ENCODE measurements at places on chromosomes 5 and 9.
A peak's percentile ranks its signal among the peaks of the same experiment; 100 is the strongest.

DNA sequence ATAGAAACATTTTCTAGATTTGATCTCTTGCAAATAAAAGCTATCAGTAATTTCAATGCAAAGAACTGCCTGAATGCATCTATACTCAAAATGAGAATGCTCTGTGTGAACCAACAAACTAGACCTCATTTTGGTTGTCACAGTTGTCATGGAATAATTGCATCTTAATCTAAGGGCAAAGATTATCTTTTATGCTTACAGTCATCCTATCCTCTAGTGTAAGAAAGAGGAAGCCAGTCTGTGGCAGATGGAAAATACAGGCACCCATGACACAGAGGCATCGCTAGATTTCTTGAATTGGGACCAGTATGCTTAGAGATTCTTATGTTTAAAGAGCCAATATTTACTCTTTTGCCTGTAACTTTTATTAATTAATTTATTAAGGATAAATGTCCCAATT is 95.0 kb downstream of the MACIR start:
- peaks cover 5% of the 10 kb centered on the region for H3K4me1 ChIP-seq
- no peaks in the 10 kb centered on the region for H3K36me3 ChIP-seq
- H3K27me3 ChIP-seq, result no peaks in the 10 kb centered on the region
- DNase-seq, result no peak
- H3K27ac ChIP-seq, result no peak overlapping the region

- no peak overlapping the region for H3K27ac ChIP-seq
- peaks cover 2% of the 10 kb centered on the region for H3K27me3 ChIP-seq
- no peak for DNase-seq
- no peaks in the 10 kb centered on the region for H3K4me1 ChIP-seq
- no peak overlapping the region for H3K4me3 ChIP-seq
Observed at GRCh38 chr5:170249355-170249754, 16.6 kb downstream of the C5orf58 start.

- no peaks in the 10 kb centered on the region for H3K4me1 ChIP-seq
- peaks cover 20% of the 10 kb centered on the region for H3K27me3 ChIP-seq
- no peak for DNase-seq
- H3K36me3 ChIP-seq, result peaks cover 7% of the 10 kb centered on the region
- no peak overlapping the region for H3K27ac ChIP-seq
- H3K4me3 ChIP-seq, result no peak overlapping the region
Observed at GRCh38 chr5:154466147-154466546, 11.9 kb downstream of the HAND1 start.

DNA sequence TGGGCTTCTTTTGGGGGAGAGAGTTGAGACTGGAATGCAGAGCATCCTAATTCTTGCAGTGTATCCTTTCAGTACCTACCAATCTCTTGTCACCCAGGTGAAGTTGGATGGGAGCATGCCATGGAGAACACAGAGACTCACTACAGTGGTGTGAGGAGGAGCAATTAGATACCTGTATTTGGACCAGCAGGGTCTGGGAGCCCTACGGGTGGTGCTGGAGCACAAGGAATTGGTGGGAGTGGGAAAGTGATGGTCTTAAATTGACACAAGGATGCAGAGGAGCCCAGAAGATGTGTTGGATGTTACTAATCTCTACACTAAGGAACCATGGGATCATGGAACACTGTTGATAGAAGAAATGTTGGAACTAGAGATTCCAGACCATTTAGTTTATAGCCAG is 212.7 kb downstream of the CHSY3 start:
- no peak overlapping the region for H3K27ac ChIP-seq
- H3K4me1 ChIP-seq, result no peaks in the 10 kb centered on the region
- H3K36me3 ChIP-seq, result no peaks in the 10 kb centered on the region
- H3K27me3 ChIP-seq, result no peaks in the 10 kb centered on the region
- no peak overlapping the region for H3K4me3 ChIP-seq

DNA sequence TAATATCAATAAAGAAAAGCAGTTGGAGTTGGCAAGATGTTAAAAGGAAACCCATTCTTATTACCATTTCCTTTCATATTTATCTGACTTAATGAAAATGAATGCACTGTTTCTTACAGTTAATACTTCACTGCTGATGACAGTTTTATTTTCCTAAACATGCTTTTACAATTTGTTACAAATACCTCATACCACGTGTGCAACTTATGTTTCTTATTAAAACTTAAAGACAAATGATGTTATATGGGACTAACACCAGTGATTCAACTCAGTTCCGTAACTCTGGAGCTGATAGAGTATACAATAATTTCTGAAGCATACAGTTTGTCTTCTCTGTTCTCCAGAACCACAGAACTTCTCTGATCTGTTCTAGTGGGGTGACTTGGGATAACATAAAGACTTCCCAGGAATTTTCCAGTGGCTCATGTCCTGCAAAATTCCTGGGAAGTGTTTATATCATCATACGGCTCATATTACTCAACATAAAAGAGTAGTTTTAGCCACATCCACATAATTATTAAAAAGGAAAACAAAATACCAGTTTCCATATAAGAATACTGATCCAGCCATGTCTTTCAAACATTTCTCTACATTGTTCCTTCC is 1259.0 kb upstream of the C9orf72 start:
- H3K4me1 ChIP-seq, result no peaks in the 10 kb centered on the region
- H3K4me3 ChIP-seq, result no peak overlapping the region
- no peaks in the 10 kb centered on the region for H3K27me3 ChIP-seq
- DNase-seq, result no peak

DNA sequence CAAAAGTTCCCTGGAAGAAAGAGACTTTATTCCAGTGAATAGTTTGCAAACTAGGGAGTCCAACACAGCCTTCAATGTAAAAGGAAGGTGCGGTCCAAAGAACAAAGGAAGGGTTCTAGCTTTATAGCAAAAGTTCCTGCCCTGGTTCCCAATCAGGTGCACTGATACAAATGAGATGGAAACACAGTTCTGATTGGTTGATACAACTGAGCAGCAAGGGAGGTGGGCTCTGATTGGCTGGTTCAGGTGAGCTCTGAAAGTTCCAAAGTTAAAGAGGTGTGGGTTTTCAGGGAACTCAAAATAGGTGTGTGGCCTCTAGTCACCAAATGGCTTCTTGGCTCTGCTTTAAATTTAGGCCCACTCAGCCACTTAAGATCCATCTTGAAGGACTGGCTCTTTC is 43.1 kb downstream of the P4HA2 start:
- H3K36me3 ChIP-seq, result no peaks in the 10 kb centered on the region
- no peaks in the 10 kb centered on the region for H3K27me3 ChIP-seq
- no peak overlapping the region for H3K27ac ChIP-seq
- H3K4me1 ChIP-seq, result peaks cover 2% of the 10 kb centered on the region

DNA sequence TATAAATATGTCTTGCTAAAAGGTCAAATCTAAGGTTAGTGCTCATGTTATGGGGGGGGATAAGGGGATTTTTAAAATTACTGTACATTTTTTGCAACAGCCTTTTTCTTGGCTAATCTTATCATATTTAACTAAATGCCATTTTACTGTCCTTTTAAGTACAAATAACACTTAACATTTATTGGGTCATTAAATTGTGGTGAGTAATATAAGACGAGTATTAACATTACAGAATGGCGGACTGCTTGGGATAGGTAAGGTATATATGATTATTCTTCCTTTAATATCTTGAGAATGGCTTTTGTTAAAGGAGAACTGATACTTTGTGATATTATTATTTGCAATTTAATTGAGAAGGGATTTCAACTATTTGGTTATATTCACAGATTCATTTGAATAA is 33.2 kb downstream of the GPR151 start:
- H3K27me3 ChIP-seq, result no peaks in the 10 kb centered on the region
- H3K4me1 ChIP-seq, result no peaks in the 10 kb centered on the region
- no peak overlapping the region for H3K27ac ChIP-seq
- no peak for DNase-seq

- H3K27me3 ChIP-seq, result no peaks in the 10 kb centered on the region
- peak overlapping the region; percentile 55 for H3K4me3 ChIP-seq
- peaks cover 3% of the 10 kb centered on the region for H3K4me1 ChIP-seq
- peak; percentile 93 for DNase-seq
- no peaks in the 10 kb centered on the region for H3K36me3 ChIP-seq
- H3K27ac ChIP-seq, result no peak overlapping the region
Observed at GRCh38 chr5:140157032-140157781, 17.8 kb upstream of the CYSTM1 start.

- H3K4me1 ChIP-seq, result peaks cover 11% of the 10 kb centered on the region
- H3K4me3 ChIP-seq, result no peak overlapping the region
- no peak overlapping the region for H3K27ac ChIP-seq
- DNase-seq, result no peak
Observed at GRCh38 chr9:131603199-131603598, 57.9 kb downstream of the PRRT1B start.

GRCh38 chr9:129181246-129181645 is 3.2 kb upstream of the IER5L start:
- peaks cover 6% of the 10 kb centered on the region for H3K4me1 ChIP-seq
- no peak for DNase-seq
- no peak overlapping the region for H3K27ac ChIP-seq
- H3K27me3 ChIP-seq, result no peaks in the 10 kb centered on the region
- no peak overlapping the region for H3K4me3 ChIP-seq

GRCh38 chr9:115495052-115495635 is 377.2 kb upstream of the TNC start:
- H3K4me3 ChIP-seq, result no peak overlapping the region
- H3K27ac ChIP-seq, result no peak overlapping the region
- no peaks in the 10 kb centered on the region for H3K27me3 ChIP-seq
- no peak for DNase-seq

- H3K27me3 ChIP-seq, result no peaks in the 10 kb centered on the region
- DNase-seq, result no peak
- no peak overlapping the region for H3K4me3 ChIP-seq
- H3K27ac ChIP-seq, result no peak overlapping the region
Observed at GRCh38 chr9:71589612-71590011, 178.7 kb downstream of the CEMIP2 start.

- no peaks in the 10 kb centered on the region for H3K27me3 ChIP-seq
- H3K4me3 ChIP-seq, result no peak overlapping the region
- H3K36me3 ChIP-seq, result no peaks in the 10 kb centered on the region
- peaks cover 32% of the 10 kb centered on the region for H3K4me1 ChIP-seq
- no peak for DNase-seq
- H3K27ac ChIP-seq, result no peak overlapping the region
Observed at GRCh38 chr9:34370970-34371880, 5.5 kb downstream of the MYORG start.

DNA sequence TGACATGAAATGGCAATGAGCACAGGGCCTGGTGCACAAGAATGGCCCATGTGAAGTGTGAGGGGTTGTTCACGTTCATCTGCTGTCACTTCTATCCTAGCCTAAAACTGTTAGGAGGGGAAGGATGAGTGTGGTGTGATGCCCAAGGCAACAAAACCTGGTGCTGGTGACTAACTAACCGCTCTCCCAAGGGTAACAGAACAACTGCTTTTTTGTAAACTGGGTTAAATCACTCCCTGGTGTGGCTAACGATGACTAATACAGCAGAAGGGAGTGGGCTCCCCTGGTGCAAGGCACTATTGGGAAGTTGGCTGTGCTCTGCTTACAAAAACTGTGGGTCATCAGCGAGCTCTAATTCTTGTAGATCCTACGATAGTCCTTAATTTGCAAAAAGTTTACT is 103.2 kb upstream of the VCAN start:
- peak; percentile 15 for DNase-seq
- no peaks in the 10 kb centered on the region for H3K27me3 ChIP-seq
- H3K27ac ChIP-seq, result no peak overlapping the region
- H3K36me3 ChIP-seq, result no peaks in the 10 kb centered on the region

DNA sequence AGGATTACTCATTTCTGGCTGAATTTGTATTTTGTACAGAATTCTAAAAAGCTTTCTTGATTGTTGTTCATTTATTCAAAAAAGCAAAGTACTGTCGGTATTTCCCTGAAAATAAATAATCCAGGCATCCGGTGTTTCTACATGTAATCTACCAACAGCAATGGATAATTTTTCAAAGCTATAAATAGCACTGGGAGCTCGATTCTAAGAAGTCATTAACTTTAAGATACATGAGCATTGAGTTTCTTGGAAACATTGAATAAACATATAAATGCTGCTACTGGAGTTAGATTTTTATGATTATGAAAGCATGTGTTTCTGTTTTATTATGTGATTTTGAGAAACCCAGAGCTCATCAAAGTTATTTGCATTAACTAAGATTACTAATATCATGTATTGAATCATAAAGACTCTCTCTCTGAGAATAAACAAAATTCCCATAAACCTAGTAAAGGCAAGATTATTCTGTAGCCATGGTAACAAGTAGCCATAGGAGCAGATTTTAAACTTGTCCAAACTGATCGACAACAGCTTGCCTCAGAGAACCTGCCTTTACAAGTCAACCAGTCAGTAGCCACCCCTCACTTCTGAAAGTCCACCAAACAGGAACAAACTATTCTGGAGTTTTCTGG is 197.0 kb downstream of the DRD1 start:
- H3K27me3 ChIP-seq, result no peaks in the 10 kb centered on the region
- no peaks in the 10 kb centered on the region for H3K36me3 ChIP-seq
- H3K4me3 ChIP-seq, result no peak overlapping the region
- no peak for DNase-seq
- no peak overlapping the region for H3K27ac ChIP-seq
- no peaks in the 10 kb centered on the region for H3K4me1 ChIP-seq

- peaks cover 36% of the 10 kb centered on the region for H3K36me3 ChIP-seq
- H3K27me3 ChIP-seq, result no peaks in the 10 kb centered on the region
- peak overlapping the region; percentile 69 for H3K4me3 ChIP-seq
- peaks cover 36% of the 10 kb centered on the region for H3K4me1 ChIP-seq
Observed at GRCh38 chr9:35811381-35812024, 559 bp downstream of the SPAG8 start.

- peaks cover 5% of the 10 kb centered on the region for H3K4me1 ChIP-seq
- H3K36me3 ChIP-seq, result no peaks in the 10 kb centered on the region
- H3K27ac ChIP-seq, result no peak overlapping the region
- H3K27me3 ChIP-seq, result no peaks in the 10 kb centered on the region
Observed at GRCh38 chr9:36164989-36165388, 4.2 kb upstream of the CCIN start.

GRCh38 chr9:83588256-83588655 is 34.7 kb upstream of the IDNK start:
- H3K36me3 ChIP-seq, result peaks cover 5% of the 10 kb centered on the region
- H3K4me1 ChIP-seq, result no peaks in the 10 kb centered on the region
- no peaks in the 10 kb centered on the region for H3K27me3 ChIP-seq

DNA sequence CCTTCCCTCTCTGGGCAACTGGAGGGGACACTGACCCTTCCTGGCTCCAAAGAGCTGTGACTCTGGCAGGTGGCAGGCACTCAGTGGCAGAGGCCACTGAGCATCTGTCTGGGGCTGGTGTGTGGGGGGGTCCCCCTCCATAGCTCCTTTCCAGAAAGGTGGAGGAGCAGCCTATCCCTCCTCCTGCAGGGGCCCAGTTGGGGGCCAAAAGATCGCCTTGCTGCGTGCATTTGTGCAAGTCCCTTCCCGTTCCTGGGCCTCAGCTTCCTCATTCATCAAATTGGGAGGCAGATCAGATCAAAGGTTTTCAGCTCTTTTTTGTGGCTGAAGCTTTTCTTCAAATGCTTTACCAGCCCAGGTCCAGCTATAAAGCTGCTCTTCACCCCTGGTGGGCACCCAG is 77.7 kb downstream of the NTNG2 start:
- H3K36me3 ChIP-seq, result no peaks in the 10 kb centered on the region
- no peaks in the 10 kb centered on the region for H3K27me3 ChIP-seq
- no peak overlapping the region for H3K27ac ChIP-seq
- DNase-seq, result no peak
- H3K4me3 ChIP-seq, result no peak overlapping the region

DNA sequence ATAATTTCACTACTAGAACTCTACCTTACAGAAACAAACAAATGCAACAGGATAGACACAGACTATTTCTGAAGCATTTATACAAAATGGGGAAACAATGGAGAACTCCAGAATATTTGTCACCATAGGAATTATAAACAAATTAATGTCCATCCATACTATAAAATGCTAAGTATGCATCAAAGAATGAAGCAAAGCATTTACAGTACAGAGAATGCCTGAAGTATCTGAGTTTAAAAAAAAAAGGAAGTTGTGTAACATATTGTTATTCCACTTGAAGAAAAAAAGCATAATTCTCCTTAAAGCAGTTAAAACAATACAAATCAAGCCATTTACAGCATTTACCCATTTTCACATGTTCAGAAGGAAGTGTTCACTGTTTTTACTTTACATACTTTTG is 53.0 kb downstream of the DROSHA start:
- no peak for DNase-seq
- peaks cover 3% of the 10 kb centered on the region for H3K36me3 ChIP-seq
- no peaks in the 10 kb centered on the region for H3K27me3 ChIP-seq
- peaks cover 13% of the 10 kb centered on the region for H3K4me1 ChIP-seq

Data from psoas muscle (tissue), 8 donors.